ENCODE measurements at places on chromosomes 12 and 14.

- peak; percentile 85 for DNase-seq
Observed at GRCh38 chr12:51009056-51009440, 17.1 kb downstream of the SLC11A2 start.

GRCh38 chr12:2323532-2324255 lies 270.9 kb downstream of the CACNA1C start:
- DNase-seq, result no peak

DNA sequence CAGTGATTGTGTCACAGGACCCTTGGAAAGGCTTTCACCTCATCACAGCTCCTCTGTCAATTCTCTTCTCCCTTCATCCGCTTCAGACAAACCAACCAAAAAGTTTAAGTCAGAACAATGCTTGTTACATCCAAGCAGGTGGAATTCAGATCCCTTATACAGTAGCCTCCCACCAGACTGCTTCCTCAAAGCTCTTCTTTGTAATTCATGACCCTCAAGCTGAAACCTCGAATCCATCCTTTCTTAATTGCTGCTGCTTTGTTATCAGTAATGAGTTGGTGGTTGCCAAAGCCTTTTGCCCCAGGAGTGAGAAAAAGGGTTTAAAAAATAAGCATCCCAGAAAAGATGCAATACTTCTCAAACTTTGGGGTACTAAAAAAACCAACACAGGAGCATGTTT lies 9.5 kb downstream of the BEST3 start:
- no peak for DNase-seq

DNA sequence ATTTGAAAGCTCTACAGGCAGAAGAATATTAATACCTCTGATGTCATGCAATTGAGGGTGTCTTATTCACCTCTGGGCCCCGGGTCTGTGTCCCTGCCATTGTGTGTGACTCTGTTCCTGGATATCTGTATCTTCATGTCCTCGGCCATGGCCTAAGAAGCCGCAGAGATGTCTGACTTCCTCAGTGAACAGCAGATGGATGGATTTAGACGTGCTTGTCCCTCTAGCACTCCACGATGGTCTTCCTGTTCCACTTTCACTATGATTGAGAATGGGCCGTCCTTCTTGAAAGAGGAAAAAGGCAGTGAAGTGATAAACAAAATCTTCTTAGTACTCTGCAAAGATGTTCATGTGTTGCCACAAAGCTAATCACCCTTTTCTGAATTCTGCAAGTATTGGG lies 217.4 kb downstream of the SLC41A2 start:
- no peak for DNase-seq

- DNase-seq, result no peak
Observed at GRCh38 chr14:22977684-22978486, 4.5 kb downstream of the AJUBA start.

DNA sequence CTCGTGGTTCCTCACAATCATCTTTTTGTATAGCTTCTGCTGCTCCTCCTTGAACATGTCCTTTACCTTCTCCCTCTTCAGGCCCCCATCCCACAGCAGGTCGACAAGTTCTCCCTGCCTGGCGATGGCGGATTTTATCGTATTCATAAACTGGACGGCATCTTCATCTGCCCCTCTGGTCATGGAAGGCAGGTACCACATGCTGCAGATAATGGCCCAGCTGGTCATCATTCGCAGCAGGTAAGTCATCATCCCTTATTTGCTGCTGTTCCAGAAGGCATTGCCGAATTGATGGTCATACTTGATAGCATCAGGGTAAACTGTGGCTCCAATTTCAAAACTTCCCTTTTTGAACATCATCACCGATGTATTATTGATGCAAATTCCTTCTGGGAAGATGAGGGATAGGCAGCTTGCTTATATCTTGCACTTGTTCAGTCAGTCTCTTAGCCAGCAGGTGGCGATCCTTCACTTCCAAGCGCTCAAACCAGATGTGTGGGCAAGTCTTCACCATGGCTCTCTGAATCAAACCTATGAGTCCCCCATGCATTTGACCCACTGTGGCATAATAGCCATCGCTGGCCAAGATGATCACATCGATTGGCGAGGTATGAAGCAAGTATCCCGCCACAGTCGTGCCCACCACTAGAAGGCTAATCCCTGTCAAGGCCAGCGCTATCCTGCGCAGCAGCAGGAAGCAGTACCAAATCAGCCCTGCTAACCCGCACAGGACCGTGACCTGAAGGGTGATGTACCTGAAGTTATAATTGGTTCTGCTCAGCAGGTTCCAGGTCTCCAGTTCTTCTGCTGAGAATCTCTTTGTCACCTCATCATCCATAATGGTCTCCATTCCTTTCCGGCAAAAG lies 381.5 kb upstream of the STXBP6 start:
- peak; percentile 61 for DNase-seq

DNA sequence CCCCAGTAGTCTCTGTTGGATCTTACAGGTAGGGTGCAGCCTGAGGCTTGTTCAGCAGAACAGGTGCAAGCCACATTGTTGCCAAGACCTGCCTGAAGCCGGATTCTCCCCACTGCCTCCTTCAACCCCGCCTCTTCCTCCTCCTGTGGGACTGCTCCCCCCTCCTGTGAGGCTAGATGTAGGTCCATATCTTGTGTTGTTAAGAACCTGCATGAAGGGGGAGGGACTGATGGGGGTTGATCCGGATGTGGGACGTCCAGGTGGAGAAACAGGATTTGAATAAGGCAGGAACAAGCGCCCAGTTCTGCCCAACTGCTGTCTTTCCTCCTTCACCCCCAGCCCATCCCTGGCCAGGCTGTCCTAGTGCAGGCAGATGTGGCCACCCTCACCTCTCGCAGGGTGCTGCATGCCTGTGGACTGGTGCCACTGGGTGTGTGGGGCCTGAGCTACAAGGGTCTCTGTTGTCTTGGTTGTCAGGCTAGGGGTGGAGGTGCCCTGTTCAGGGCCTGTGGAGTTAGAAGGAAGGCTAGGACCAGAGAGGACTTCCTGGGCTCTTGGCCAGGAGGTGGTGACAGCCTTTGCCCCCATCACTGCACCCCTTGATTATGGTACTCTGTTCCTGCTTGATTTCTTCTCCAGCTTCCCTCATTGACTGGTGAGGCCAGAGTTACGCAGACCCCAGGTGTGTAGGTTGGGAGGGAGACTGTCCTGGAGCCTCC lies 1.4 kb downstream of the NR4A1 start:
- no peak for DNase-seq

DNA sequence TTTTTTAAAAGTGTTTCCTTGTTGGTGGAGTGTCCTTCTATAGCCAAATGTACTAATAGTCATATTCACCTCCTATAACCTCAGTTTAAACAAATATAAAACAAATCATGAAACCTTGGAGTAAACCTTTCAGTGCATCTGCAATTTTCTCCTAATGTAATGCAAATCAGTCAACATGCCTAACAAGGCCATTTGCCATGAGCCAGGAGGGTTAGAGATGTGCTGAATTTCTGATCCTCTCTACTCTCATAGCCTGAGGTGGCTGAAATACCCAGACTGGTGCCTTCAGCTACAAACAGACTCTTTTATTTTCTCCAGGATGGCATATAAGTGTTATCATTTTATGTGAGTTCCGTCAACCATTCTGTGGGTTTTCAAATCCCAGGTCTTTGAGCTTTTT lies 908.1 kb downstream of the GALC start:
- DNase-seq, result no peak

DNA sequence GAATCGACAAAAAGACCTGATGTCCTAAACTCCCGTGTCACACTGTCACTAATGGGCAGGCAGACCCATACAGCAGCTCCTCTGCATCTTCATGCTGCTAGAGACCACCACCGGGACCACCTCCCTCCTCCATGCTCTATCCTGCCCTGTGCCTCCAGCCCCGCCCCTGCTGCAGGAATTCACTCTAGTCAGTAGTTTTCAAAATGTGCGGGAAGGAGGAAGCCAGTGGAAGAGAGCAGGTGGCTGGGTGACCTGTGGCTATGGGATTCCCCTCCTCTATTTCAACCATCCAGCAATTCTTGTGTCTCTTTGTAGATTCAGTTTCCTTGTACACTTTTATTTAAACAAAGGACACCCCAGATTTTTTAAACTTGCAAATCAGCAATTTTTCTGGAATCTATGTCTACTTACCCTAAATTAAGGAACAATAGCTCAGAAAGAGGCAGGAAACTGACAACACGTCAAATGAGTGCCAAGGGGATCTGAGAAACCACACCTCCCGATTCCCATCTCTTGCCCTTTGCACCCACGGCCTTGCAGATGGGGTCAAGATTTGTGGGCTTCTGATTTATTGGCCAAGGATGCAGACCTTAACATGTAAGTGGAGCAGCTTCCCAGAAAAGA lies 20.4 kb upstream of the MAP1LC3B2 start:
- no peak for DNase-seq

DNA sequence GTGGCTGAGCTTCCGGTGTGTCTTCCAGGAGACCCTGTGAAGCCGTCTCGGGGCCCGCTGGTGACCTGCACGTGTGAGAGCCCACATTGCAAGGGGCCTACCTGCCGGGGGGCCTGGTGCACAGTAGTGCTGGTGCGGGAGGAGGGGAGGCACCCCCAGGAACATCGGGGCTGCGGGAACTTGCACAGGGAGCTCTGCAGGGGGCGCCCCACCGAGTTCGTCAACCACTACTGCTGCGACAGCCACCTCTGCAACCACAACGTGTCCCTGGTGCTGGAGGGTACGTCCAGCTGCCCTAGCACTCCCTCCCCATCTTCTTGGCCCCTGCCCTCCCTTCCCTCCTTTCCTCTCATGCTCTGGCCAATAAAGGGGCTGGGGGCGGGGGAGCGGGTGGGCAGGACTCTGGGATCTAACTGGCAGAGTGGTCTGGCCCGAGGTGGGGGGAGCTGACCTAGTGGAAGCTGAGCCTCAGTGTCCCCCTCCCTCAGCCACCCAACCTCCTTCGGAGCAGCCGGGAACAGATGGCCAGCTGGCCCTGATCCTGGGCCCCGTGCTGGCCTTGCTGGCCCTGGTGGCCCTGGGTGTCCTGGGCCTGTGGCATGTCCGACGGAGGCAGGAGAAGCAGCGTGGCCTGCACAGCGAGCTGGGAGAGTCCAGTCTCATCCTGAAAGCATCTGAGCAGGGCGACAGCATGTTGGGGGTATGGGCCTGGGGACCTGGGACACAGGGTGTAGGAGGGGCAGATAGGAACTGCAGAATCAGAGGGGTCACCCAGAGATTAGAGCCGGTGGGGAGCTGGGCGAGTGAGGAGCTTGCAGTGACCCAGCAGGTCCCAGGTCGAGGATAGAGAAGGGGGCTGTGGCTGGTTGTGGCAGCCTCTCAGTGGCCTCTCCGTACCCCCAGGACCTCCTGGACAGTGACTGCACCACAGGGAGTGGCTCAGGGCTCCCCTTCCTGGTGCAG lies 6.0 kb downstream of the ACVRL1 start:
- no peak for DNase-seq

DNA sequence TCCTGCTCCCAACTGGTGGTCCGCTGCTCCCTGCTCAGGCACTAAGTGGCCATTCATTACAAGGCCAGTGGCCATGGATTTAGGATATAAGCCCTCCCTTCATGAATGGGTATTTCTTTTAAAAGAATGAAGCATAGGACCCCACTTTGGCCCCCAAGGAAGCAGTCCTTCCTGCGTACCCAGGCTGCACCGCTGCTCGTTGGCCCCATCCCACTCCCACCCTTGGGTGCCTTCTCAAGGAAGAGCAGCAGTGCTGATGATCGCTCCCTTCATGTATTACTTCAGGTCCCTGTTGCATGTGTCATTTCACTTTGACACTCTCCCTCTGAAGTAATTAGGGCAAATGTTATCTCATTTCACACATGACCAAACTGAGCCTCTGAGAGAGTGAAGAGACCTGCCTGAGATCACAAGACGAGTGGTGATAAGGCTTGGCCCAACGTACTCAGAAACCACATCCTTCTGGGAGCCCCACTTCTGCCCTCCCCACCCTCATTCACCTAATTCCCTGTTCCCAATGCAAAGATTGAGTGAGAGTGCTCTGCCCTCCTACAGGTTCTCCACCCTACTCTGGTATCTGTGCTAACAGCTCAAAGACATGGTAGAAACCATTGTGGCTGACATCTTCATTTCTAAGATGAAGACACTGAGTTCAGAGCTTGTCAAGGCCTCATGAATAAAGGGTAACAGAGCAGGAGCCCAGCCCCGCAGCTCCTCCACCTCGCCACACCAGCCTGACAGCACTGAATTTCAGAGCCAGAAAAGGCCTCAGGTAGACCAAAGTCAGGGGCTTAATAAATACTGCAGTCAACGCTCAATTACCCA lies 10.3 kb upstream of the KRT2 start:
- no peak for DNase-seq

DNA sequence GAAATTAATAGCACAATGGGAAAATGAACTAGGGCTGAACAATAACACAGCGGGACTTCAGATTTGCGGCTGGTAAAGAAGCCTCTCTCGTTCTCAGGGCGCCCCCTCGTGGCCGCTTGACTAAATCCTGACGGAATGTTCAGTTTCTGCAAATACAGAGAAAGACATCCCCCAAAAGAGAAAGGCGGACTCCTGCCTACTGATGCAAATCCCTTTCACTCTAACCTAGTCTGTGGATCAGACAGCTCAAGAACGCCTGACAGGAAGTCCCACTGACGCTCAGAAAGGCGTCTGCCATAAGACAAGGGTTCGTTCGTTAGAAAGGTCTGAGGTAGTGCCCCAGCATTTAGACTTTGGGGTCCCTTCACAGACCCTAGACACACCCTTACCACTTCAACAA lies 2.5 kb downstream of the NUAK1 start:
- DNase-seq, result peak; percentile 69

GRCh38 chr12:93593843-93594242 lies 21.4 kb downstream of the SOCS2 start:
- peak; percentile 13 for DNase-seq

GRCh38 chr14:105126981-105127329 lies 41.6 kb downstream of the JAG2 start:
- no peak for DNase-seq

DNA sequence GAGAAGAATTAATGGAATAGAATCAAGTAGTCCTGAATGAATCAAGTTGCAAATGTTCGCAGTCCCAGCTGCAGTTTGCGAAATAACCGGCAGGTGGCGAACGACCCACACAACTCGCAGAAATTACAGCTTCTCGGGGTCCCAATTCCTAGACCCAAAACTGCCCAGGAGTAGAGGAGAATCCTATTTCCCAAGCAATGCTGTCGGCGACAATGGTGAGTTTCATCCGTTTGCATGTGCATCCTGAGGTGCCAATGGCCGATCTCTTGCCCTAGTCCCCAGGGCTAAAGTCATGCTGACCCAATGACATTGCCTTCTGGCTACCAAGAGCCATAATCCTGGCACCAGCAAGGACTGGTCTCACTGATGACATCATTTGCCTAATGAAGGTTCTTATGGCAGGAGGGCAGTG lies 8.5 kb upstream of the ASCL1 start:
- DNase-seq, result peak; percentile 35

- DNase-seq, result peak; percentile 90
Observed at GRCh38 chr12:53054112-53054878, 4.4 kb downstream of the TNS2 start.

- DNase-seq, result no peak
Observed at GRCh38 chr14:37776791-37777499, 181.5 kb downstream of the TTC6 start.

- peak; percentile 92 for DNase-seq
Observed at GRCh38 chr12:113184900-113185179, 438 bp downstream of the DDX54 start.

GRCh38 chr14:79043194-79043889 lies 873.2 kb downstream of the NRXN3 start:
- DNase-seq, result peak; percentile 13

GRCh38 chr12:42789808-42790760 lies 200.5 kb upstream of the PRICKLE1 start:
- no peak for DNase-seq

Measured in Kasumi-1 (cell line).